ENCODE measurements at places on chromosomes 4 and X.

DNA sequence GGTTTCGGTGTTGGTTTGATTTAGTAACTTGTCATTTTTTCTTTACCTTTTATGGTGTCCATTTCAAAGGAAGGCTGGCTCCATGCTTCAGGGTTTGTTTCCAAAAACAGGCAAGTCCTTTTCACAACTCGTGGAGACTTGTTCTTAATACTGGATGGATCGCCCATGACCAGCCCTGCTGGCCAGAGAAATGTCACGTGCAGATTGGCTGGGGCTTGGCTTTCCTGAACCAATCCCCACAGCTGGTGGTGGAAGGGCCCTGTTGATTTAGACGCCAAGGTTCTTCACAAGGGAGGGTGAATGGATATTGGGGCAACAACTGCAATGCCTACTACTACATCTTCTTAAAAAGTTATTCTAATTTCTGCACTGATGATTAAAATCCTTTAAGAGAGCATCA is 92.6 kb downstream of the SHROOM3 start:
- no peak for DNase-seq

DNA sequence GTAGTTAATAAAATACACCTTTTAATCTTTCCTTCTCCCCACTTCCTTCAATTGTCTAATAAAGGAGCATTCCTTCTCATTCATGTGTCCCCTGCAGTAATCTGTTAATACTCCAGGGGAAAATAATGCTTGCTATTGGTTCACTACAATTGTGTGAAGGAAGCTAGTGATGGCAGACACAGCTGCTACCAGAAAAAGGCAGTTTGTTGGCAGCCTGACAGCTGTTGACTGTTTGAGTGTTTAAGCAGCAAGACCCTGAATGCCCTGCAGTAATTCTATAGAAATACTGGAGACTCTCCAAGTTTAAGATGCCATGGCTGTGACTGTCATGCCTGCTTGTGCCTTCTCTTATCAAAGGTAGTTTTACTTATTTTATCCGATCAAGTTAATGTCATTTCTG is 359.5 kb downstream of the C4orf33 start:
- DNase-seq, result no peak

- no peak for DNase-seq
Observed at GRCh38 chr4:140052050-140052449, 101.9 kb downstream of the MAML3 start.

- peak; percentile 51 for DNase-seq
Observed at GRCh38 chr4:169079942-169080827, 70.1 kb upstream of the CBR4 start.

DNA sequence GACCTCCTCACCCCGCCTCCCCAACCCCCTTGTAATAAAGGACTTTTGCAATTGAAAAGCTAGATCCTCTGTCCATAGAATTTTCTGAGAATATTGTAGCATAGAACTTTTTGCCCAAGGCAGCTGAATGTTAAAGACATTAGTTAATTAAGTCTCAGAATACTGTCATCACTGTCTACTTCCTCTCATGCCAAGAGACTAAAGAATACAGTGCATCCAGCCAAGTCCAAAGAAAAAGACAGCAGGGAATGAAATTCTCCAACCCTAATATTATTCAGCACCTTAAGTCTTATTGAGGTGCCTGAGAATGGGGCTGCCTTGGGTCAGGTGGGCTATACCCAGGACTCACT is 313.3 kb upstream of the GATB start:
- no peak for DNase-seq

GRCh38 chrX:17020356-17020755 is 73.9 kb downstream of the REPS2 start:
- no peak for DNase-seq

- no peak for DNase-seq
Observed at GRCh38 chr4:152109531-152110509, 349.0 kb upstream of the GATB start.

- no peak for DNase-seq
Observed at GRCh38 chrX:125327891-125328290, 8.2 kb downstream of the TEX13C start.

GRCh38 chr4:7697343-7697742 is 242.3 kb downstream of the AFAP1 start:
- no peak for DNase-seq

DNA sequence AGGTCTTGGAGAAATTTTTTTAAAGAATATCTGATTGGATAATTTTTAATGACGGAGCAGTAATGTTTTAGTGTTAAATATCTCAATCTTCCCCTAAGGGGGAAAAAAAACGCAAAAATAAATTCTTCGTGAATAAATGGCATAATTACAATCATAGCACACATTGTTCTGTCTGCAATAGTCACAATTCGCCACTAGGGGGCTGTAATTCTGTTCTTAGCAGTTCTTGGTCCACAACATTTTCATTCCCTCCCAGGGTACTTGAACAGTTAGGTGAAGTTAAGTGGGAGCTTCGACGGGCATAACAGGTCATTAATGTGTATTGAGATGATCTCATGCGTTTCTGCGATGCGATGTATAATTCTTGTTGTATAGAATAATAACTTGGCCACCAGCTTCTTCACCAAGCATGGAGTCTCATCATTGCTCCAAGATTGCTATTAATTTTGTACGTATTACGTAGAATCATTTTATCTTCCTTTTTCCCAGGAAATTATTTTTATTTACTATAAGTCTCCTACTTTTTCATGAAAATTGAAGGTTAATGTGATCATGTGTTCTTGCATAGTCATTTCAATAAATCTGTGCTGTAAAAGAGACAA is 27.2 kb downstream of the HTR2C start:
- DNase-seq, result no peak

DNA sequence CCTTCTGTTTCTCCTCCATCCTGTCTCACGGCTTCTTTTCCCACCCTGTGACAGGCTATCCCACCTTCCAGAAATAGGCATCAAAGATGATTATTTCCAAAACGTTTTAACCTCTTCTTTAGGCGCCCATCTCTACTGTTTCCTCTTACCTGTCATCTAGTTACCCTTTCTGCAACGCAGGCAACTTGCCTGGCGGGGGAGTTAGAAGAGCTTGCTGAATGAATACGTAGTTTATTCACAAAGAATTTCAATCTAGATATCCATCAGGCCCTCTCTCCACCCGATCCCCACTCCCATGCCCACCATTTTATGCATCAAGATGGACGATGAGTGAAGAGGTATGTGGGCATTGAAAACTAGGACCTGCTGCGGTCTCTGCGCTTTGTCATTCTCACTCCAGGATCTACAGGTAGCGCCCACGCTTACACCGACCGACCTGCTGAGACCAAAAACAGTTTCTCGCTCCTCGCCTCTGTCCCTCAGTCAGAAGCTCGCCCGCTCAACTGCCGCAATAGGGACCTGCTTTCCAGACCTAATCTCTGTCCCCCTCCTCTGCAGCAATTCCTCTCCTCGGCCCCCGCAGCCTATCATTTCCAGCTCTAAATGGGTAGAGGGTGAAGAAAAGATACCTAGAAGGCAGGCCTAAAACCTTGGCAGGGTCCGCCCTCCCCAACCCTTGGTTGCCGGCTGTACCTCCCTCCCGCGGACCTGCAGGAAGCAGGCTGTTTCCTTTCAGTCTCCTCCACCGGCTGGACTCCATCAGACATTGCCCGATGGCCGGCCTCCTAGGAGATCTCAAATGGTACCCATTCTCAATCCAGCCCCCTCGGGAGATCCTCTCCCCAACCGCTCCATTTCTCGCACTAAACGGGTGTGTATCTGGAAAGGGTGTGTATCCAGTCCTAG is 624 bp downstream of the BEX5 start:
- DNase-seq, result no peak

DNA sequence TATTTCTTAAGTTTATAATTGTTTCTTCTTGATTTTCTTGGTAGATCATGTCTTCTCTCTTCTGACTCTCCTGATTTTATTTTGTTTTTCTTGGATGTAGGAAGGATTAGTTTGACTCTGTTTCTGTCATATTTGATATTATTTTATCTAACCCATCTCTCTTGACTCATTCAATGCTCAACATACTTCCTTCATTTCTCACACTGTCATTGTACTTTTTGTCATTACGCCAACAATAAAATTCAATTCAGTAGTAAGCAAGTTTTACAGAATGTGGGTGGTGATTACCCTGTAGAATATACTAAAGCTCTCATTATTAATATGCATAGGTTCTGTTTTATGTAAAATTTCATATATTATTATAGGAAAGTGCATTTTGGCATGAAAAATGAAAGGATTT is 1303.0 kb upstream of the AGA start:
- no peak for DNase-seq

GRCh38 chr4:128635141-128635954 is 174.2 kb upstream of the JADE1 start:
- DNase-seq, result no peak

DNA sequence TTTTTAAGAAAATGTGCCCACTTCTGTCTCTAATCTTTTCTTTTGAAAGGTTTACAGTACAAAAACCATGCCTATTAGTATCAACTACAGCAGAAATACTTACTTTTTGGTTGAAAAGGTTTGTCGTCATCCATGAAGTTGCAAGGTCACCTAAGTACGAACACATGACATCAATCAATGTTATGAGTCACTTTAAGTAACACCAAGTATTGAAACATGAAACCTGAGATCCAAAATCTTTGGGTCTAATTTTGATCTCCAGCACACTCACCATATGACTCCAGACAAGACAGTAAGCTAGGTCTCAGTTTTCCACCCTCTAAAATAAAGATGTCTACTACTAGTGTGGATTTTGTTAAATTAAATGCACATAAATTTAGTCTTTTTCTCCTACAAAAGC is 8.4 kb downstream of the ZNF280C start:
- DNase-seq, result no peak

DNA sequence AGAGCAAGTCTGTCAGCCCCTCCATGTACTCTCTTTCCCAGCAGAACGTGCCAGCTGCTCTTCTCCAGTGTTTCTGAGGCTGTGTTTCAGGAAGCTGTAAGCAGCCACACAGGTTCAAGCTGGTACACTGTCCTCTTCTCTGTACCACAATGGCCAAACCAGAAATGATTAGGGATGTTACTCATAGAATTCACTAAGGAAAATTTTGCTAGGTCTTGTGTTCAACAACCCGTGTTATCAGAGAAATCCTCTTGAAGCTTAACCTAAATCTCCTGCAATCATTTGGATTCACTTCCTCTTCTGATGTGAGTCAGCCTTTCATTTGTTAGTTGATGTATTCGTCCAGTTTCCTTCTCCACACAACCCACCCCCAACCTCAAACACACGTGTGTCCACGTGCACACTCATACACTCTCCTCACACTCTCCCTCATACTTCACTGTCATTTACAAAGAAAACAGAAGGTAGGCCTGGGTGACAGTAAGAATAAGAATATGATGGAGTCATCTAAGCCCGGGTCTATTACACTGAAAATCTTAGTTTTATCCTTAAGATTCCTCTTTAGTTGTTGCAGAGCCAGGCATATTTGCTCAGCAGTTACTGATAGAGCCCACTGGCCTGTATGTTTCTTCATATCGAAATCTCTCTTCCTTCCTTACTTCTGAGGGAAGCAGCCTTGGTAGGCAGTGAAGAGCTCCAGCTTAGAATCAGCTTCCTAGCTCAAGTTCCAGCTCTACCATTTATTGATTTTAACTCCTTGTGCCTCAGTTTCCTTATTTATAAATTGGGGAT is 63.4 kb downstream of the DCUN1D4 start:
- DNase-seq, result peak; percentile 69

- DNase-seq, result no peak
Observed at GRCh38 chr4:139915037-139915436, 238.9 kb downstream of the MAML3 start.

DNA sequence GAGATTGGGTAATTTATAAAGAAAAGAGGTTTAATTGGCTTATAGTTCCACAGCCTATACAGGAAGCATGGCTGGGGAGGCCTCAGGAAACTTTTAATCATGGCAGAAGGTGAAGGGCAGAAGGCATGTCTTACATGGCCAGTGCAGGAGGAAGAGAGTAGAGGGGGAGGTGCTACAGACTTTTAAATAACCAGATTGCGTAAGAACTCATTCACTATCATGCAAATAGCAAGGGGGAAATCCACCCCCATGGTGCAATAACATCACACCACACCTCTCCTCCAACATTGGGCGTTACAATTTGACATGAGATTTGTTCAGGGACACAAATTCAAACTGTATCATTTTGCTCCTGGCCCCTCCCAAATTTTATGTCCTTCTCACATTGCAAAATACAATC is 353.8 kb upstream of the PABPC5 start:
- DNase-seq, result no peak

DNA sequence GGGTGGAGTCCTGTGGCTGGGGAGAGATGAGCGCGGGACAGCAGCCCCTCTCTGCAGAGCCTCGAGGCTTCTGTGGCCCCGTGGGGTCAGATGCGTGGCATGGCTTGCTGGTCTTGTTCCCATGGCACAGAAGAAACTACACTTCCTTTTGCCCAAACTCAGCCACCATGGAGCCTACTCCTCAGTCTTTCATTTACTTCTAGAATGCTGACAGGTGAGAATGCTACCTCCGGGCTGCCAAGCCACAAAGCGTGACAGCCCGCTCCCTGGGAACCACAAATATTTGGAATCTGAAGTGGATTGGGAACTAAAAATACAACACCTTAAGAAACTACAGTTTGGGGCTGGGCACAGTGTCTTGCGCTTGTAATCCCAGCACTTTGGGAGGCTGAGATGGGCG is 98.0 kb downstream of the TRAPPC11 start:
- no peak for DNase-seq

GRCh38 chrX:11151799-11152559 is 40.8 kb downstream of the HCCS start:
- DNase-seq, result no peak

DNA sequence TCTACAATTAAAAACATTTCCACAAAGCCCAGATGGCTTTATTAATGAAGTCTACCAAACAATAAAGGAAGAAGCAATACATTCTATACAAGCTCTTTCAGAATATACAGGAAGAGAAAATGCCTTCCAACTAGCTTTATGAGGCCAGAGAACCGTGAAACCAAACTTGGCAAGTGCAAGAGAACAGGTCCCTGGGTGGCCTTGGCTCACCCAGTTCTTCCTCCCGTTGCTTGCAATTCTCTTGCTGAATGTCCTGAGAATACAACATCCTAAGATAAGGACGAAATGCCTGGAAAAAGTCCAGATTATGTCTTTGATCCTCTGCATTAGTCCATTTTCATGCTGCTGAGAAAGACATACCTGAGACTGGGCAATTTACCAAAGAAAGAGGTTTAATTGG is 204.9 kb downstream of the MAD2L1 start:
- no peak for DNase-seq

- DNase-seq, result no peak
Observed at GRCh38 chr4:148311526-148311925, 130.7 kb downstream of the NR3C2 start.

DNA sequence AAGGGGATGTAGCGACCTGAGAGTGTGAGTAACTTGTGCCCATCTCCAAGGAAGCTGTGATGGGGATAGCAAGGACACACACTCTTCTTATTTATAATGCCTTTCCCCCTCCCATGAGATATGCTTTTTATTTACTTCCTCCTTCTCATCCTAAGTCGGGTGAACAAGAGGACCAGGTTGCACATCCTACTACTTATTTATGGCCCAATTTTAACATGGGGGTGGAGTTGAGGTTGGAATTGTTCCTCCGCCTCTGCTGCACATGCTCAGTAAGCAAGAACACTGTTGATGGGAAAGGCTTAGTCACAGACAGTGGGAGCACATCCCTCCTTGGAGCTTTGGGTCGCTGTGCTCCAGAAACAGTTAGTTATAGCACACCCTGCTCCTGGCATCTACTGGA is 15.2 kb upstream of the TLR8 start:
- DNase-seq, result no peak

Measured in GM12878 (cell line).